ENCODE measurements at places on chromosomes 12 and 14.

DNA sequence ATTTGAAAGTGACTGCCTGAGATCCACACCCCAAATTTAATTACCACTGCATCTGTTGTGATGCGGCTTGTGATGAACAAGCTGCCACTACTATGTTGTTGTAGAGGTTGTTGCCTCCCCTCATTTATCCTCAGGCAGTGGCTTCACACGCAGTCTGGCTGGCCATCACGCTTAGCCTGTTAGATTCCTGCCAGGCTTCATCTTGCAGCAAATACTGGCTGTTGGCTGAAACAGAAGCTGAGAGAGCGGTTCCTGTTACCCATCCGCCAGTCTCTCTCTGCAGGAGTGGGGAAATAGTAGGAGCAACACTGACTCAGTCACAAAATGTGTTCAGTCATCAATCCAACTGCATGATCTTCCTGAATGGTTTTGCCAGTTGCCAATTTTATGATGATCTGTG lies 934.4 kb downstream of the FLRT2 start:
- no peak for DNase-seq

- DNase-seq = no peak
Observed at GRCh38 chr12:111768159-111768895, 1.6 kb downstream of the ALDH2 start.

DNA sequence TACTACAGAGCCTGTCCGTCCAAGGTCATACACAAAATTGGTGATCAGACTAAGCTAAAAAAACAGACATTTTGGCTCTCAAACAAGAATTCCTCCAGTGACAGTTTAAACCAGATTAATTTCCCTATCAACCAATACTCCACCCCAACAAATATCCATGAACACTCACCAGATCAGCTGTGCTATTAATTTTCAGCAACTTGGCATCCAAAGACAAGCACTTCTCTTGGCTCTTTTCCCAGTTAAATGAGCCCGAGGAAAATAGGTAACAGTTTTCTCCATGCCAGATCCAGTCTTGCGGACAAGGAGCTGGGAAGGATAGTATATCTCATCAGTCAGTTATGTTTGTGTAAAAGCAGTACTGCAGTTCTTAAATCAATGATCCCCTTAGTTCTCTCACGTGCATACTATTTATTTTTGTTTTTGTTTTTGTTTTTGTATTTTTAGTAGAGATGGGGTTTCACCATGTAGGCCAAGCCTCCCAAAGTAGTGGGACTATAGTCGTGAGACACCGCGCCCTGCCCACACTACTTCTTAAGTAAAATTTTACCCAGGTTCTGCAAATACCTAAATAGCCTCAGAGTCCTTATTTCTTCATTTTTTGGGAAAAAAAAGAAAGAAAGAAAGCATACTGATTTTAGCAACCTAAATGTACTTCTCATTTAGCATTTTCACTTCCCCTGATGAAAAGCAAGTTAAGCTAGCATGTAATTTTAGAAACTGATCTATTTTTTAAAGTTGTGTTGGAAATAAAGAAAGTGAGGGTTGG lies 11.1 kb downstream of the OLR1 start:
- DNase-seq = no peak

DNA sequence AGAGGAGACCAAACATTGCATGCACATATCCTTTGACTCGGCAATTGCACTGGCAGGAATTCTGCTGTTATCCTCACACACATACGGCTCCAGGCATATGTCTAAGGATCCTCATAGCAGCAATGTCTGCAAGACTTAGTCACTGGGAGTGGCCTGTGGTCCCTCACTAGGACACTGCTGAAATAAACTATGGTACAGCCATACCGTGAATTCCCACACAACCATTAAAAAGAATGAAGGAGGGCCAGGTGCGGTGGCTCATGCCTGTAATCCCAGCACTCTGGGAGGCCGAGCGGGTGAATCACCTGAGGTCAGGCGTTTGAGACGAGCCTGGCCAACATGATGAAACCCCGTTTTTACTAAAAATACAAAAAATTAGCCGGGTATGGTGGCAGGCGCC lies 105.1 kb downstream of the ZFP36L1 start:
- DNase-seq = no peak

DNA sequence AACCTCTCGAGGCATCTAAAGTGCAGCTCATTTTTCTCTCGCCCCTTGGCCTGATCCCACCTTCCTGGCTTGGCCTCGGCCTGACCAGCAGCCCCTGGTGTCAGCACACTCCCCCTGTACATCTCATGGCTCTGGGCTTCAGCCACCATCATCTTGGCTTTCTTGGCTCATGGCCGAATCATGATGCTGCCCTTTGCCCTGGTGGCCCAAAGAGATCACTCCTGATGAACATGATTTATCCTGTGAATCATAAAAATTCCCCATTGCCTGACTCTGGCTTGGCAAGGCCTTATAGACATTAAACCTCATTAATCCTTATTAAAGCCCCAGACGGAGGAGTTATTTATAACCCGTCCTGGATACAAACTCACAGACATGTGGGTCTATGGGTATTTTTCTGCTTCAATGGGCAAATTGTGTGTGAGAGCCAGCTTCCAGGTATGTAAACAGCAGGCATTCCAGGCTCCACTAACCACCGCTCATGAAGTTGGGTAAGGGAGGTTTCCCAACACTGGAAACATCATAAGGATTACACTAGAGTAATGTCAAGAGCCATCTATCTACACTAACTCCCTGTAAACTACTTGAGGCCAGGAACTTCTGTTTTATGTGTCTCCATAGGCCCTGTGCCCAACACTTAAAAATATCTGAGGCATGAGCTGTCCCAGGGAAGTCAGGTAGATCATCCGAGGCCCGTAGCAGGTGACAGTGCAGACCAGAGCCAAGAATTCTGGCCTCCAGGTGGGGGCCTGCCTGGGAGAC lies 171.2 kb downstream of the TTC8 start:
- no peak for DNase-seq

DNA sequence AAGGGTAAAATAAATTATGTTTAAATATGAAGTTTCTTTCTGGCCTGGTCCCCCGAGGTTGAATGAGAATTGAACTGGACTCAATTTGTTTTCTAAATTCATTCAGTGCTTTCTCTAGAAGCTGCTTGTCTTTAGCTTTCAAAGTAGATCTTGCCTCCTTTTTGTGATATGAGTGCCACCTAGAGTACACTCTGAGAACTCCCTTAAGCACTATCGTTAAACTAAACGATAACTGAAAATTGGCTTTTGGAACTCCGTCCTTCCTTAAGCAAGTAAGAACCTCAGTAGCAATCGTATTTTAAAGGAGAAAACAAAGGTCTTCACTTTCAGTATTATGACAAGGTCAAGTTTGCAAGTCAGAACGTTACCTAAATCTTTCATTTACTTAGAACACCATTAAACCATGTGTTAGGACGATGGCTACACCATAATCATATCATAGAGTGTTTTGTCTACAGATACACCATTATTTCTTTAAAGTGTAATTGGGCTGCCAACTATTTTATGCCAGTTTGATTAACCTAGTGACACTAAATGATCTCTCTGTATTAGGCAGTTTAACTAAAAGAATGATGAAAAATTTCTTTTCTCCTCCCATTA lies 364.8 kb downstream of the SNAPC1 start:
- DNase-seq = no peak

- DNase-seq = no peak
Observed at GRCh38 chr14:66078006-66078405, 408.2 kb upstream of the CCDC196 start.

GRCh38 chr12:101745481-101745880 lies 6.2 kb upstream of the SYCP3 start:
- DNase-seq = no peak

DNA sequence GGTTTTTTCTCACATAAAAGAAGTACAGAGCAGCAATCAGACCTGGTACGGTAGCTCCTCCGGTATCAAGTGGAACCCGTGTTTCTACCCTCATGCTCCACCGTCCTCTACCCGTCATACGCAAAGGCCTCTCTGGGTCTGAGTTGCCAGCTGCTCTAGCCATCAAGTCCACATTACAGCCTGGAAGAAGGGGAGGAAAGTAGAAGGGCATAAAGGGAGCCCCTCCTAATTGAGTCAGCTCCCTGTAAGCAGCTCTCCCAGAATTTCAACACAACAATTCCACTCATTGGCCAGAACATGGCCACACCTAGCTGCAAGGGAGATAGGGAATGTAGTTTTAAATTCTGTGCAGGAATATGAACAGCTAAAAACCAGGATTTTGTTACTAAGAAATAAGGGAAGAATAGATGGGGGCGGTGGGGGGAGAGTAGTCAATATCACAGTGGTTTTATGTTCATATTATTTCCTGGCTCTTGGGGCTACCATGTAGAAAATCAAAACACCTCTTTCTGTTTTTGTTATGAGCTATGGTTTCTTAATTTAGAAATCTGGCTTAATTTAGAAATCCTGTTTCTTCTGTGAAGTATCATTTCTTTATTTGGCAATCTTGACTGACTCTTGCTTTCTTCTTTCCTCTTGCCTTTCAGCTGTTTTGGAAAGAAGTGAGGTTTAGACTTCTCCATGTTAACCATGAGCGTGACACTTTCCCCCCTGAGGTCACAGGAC lies 103.9 kb downstream of the AKAP6 start:
- no peak for DNase-seq

- DNase-seq = no peak
Observed at GRCh38 chr12:47867495-47867941, 37.3 kb downstream of the VDR start.

GRCh38 chr14:67555518-67556090 lies 22.5 kb downstream of the PLEKHH1 start:
- DNase-seq = no peak

DNA sequence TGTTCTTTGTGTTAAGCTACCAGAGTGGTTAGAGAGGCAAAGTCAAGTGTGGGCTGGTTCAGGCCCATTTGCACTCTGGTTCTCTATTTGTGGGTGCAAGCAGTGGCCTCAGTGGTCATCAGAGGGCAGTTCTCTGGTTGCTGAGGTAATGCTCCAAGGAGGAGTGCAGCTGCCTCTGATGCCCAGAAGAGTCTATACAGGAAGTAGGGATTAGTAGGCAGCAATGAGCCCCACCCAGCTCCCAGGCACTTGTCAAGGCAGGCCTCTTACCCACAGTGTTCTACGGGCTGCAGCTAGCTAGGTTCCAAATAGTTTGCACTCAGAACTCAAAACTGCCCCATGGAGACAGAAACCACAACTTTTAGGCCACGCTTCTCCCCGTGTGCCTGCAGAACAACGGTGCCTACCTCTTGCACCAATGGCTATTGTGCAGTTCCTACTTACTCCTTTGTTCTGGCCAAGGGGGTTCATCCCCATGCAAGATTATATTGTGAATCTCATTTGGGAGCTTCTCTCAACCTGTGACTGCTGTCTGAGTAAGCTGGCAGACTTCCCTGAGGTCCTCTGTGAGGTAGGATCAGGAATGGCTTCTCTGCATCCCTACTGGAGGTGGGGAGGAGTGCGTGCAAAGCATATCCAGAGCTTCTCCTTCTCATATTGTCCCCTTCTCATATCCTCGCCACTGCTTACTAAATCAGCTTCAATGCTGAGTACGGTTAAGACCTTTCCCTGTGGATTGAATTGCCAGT lies 410.3 kb upstream of the LMO3 start:
- DNase-seq = no peak

- no peak for DNase-seq
Observed at GRCh38 chr12:121794534-121795033, 1.1 kb upstream of the RHOF start.

DNA sequence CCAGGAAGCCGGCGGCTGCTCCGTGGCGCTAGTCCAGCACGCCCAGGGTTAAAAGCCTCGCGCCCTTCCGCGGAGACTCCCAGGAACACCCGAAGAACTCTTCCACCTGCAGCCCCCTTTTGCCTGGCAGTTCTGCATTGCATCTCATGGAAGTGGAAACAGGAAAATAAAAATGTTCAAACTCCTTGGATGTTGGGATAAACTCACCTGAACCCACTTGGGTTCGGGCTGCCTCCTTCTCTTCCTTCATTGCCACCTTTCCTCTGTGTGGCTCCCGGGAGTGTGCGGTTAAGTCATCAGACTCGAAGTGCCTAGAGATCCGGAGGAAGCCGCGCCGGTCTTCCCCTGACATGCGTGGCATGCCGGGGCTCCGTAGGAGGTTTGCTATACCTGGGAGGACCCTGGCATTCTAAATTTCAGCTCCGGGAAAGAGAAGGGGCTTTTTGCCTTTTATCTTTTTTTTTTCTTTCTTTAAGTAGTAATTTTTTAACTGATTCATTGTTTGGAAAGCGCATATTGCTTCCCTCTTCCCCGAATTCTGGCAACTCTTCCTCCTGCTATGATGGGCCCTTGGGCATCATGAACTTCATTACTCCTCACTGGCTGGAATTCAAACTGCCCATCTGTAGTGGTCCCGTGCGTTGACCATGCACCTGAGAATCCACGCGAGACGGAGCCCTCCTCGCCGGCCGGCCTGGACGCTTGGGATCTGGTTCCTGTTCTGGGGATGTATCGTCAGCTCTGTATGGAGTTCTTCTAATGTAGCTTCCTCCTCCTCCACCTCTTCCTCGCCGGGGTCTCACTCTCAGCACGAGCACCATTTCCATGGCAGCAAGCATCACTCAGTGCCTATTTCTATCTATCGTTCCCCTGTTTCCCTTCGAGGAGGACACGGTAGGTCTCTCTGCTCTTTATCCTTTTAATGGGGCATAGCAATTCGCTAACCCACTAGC lies 931.4 kb downstream of the DIO2 start:
- DNase-seq = no peak

DNA sequence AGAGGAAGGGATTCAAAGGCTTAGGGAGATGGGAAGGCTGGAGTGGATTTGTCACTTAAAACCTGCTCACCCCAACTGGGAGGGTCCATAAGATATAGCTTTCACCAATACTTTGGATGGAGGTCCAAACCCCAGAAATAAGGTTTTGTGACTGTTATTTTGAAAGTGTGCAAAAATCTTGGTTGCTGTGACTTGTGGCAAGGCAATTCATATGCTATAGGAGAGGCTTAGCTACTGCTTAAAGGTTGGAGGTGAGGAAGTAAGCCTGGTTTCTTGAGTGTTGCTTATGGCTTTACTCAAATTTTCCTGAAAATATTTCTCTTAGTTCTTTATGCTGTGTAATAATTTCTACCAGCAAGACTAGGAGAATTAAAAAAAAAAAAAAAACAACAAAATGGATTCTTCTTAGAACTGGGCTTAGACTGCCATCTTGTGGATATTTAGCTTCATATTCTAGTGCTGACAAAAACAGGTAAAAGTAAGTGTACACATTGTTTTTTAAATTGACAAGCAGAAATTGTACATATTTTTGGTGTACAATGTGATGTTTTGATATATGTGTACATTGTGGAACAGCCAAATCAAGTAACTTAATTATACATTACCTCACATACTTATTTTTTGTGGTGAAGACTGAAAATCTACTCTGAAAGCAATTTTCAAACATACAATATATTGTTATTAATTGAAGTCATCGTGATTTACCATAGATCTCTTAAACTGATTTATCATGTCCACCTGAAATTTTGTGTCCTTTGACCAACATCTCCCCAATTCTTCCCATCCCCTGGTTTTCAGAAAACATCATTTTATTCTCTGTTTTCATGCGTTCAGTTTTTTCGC lies 23.0 kb downstream of the PDE6H start:
- DNase-seq = no peak

GRCh38 chr12:56431850-56432249 lies 17.4 kb downstream of the TIMELESS start:
- no peak for DNase-seq

- no peak for DNase-seq
Observed at GRCh38 chr14:55711175-55711811, 131.3 kb downstream of the KTN1 start.

Measured in caudate nucleus (tissue), 63 donors.